ENCODE measurements at places on chromosomes 7 and 10.

DNA sequence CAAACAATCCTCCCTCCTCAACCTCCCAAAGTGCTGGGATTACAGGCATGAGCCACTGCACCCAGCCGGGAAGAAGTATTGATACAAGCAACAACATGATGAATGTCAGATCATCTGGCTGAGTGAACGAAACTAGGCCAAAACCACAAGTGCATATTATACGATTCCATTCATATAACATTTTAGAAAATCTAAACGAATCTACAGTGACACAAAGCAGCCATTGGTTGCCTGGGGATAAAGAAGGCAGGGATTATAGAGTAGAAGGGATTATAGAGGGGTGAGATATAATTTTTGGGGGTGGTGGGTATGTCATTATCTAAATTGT, 11.5 kb upstream of the RHBDD2 start:
- DNase-seq: no peak

DNA sequence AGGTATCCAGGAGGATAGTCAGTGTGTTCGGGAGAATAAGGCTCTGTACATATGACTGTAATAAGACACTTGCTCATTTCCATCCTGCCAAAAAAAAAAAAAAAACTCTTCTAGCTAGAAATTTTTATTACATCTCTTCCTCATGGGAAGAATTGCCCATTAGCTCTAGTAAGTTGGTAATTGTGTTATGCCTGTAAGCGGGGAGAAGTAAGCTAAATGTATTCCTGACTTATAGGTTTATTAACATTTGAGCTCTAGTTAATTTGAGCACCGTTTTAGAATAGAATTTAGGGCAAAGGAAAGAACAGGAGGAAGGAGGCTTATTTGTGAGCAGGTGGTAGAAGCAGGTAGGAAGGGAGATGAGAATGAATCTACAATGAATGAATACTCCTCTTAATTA, 1210.6 kb downstream of the SORCS1 start:
- no peak for DNase-seq

GRCh38 chr10:123102673-123103072, 33.1 kb upstream of the HMX3 start:
- no peak for DNase-seq

- DNase-seq: no peak
These were observed 79.1 kb downstream of the USP6NL start for GRCh38 chr10:11532306-11532705.

GRCh38 chr7:85655252-85655651, 468.4 kb upstream of the SEMA3D start:
- DNase-seq: no peak

DNA sequence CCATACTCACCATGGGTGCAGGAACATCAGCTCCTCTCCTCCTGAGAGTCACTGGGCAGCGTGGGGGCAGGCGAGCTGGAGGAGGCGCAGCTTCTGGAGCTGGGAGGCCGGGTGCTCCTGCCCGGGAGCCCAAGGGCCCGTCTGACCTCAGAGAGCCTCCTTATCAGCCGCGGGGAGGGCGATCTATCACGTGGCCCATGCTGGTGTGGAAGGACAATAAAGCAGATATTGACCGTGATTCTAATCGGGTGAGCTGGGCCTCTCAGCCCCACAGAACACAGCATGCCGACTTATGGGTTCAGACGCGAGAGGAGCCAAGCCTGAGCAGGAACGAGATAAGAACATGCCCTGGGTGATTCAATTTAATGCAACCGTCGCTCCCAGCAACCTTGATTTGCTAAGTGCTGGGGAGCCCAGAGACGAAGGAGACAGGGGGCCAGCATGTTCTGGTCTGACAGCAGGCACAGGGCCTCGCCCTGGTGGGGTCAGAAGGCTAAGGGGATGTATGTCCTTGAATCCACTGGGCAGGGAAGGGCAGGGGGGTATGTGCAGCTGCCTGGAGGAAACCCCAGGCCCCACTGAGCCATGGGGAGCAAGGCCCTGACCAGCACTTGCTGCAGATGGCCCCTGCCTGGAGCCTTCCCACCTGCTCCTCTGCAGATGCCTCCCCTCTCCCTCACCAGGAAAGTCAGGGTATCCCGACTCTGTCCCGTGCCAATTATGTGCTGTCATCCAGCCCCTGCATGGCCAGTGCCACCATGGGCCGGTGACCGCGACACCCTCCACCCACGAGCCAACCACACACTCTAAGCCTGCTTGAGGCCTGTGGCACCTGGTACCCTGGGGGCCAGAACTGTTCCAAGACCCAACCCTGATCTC, 95.3 kb upstream of the RET start:
- no peak for DNase-seq

- no peak for DNase-seq
These were observed 20.2 kb downstream of the CREB3L2 start for GRCh38 chr7:137981668-137982067.

GRCh38 chr10:45235798-45236220, 79.6 kb downstream of the OR13A1 start:
- DNase-seq: no peak

DNA sequence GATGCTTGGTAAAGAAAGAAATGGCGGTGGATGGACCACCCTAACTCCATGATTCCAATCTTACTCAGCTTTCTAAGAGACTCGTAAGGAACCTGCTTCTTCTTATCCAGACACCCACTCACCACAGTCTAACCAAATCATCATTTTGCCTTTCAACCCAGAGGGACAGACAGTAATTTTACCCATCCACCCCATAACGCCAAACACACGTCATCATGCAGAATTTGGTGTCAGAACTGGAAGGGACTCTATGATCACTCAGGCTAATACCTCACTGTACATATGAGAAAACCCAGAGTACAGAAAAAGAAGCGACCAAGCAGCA, 388 bp downstream of the ECD start:
- DNase-seq: no peak

DNA sequence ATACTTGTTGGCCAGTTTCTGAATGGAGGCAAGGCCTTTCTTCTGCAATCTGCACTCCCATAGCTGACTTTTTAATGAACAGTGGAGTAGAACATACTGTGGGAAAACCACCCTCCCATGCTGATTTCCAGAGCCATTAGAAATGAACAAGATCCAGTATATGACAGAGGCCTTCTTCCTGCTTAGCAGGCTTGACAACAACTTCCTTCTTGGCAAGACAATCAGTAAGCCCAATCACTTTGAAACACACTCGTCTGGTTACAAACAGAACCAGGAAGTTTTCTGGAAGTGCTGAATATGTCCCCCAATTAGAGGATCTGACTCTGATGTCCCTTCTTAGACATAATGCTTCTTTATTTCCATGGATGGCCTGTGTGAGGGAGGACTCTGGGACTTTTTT, 103.4 kb downstream of the SAMD9 start:
- no peak for DNase-seq

DNA sequence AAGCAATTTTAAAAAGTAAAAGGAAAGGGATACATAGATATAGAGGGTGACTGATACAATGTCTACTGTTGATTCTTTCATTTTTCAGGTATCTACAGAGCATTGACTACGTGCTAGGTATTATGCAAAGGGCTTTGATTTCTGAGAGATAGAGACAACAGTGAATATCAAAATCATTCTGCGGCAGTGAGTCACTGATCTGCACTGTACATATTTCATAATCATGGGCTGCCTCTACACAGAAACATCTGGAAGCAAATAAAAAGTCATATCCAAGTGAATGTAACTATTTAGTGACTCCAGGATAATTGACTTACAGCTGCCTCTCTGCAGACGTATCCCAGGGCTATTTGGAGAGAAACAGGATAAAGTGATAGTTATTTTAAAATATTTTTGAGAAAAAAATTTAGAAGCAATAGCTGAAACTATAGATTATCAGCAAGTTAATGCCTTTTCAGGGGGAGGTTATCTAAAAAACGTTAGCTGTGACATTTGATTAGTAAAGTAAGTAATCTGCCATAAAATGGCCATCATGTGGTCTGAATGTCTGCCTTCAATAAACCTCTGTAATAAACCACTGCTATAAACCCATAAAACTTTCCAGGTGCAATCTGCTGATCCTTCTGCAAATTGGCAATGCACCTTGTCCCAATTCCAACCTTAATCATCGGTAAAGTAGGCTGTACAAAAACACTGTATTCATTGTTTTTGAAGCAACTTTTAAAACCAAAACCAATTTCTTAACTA, 43.7 kb downstream of the CPXM2 start:
- no peak for DNase-seq

GRCh38 chr7:605661-606450, 86.2 kb upstream of the PDGFA start:
- no peak for DNase-seq

GRCh38 chr10:47412177-47412730, 28.2 kb upstream of the ZNF488 start:
- no peak for DNase-seq
